ENCODE measurements at places on chromosomes 7 and 10. TPM values are rescaled to one million over a fixed set of nuclear protein-coding genes. Genes with fewer than 3 reads are reported as not detected.

CRHR2 gene
- not detected for total RNA-seq

C10orf67 gene
- 0.23 TPM for total RNA-seq

SPDYE11 gene
- total RNA-seq: not detected

HMX3 gene
- not detected for total RNA-seq

SP8 gene
- not detected for total RNA-seq

NUTM2D gene
- 1.4 TPM for total RNA-seq

AGAP9 gene
- 6.1 TPM for total RNA-seq

ELFN1 gene
- total RNA-seq: 0.07 TPM

CRYGN gene
- total RNA-seq: 0.61 TPM

HOGA1 gene
- not detected for total RNA-seq

SORCS1 gene
- not detected for total RNA-seq

RPEL1 gene
- not detected for total RNA-seq

RGS10 gene
- 251 TPM for total RNA-seq

MLLT10 gene
- total RNA-seq: 20.1 TPM

ANKRD61 gene
- total RNA-seq: 0.33 TPM

C10orf62 gene
- not detected for total RNA-seq

RAB19 gene
- total RNA-seq: 9.1 TPM

AKR1C4 gene
- total RNA-seq: not detected

EPHA1 gene
- total RNA-seq: 1.8 TPM

OPALIN gene
- not detected for total RNA-seq

KCND2 gene
- not detected for total RNA-seq

KCP gene
- 0.16 TPM for total RNA-seq

YKT6 gene
- total RNA-seq: 45.2 TPM

TFEC gene
- total RNA-seq: not detected

TLX1 gene
- total RNA-seq: not detected

COL13A1 gene
- not detected for total RNA-seq

MEOX2 gene
- total RNA-seq: not detected

CPA1 gene
- not detected for total RNA-seq

AASS gene
- total RNA-seq: 1.7 TPM

CCL24 gene
- not detected for total RNA-seq

TMEM130 gene
- total RNA-seq: not detected

PAX2 gene
- not detected for total RNA-seq

KLF14 gene
- total RNA-seq: not detected

CDC14C gene
- not detected for total RNA-seq

OR6V1 gene
- not detected for total RNA-seq

TMEM178B gene
- 0.25 TPM for total RNA-seq

KCNIP2 gene
- total RNA-seq: 4.2 TPM

RNF148 gene
- not detected for total RNA-seq

GTF2IRD1 gene
- total RNA-seq: 1.7 TPM

HEPACAM2 gene
- total RNA-seq: 0.55 TPM

CDC123 gene
- 116 TPM for total RNA-seq

SLC39A12 gene
- not detected for total RNA-seq
